Adrenal gland (tissue), 19 donors: ENCODE measurements at places on chromosomes 11 and 22. TPM values are rescaled to one million over a fixed set of nuclear protein-coding genes. Genes with fewer than 3 reads are reported as not detected.

PNPLA3 gene
- 2.9 TPM for total RNA-seq

IFT27 gene
- 36.7 TPM for total RNA-seq

SULT4A1 gene
- total RNA-seq, result 2.8 TPM

DNA sequence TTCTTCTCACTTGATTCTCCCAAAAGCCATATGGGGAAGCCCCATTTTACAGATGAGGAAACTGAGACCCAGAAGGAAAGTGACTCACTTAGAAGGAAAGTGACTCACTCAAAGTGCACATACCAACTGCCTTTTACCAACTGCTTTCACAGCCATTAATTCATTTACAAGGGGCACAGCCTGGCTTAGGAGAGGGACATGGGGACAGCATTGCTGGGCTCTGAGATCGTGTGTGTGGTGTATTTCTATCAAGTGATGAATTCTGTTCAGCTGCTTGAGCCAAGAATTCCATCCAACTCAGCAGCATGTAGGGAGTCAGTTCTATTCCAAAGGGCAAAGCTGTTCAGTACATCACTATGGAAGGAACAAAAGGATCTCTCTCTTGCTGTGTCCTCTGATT is 23.5 kb upstream of the PAK1 start:
- no peaks in the 10 kb centered on the region for H3K27me3 ChIP-seq
- no peak overlapping the region for H3K27ac ChIP-seq
- H3K4me3 ChIP-seq, result no peak overlapping the region
